ENCODE measurements at places on chromosomes 3 and 15.
A peak's percentile ranks its signal among the peaks of the same experiment; 100 is the strongest.

DNA sequence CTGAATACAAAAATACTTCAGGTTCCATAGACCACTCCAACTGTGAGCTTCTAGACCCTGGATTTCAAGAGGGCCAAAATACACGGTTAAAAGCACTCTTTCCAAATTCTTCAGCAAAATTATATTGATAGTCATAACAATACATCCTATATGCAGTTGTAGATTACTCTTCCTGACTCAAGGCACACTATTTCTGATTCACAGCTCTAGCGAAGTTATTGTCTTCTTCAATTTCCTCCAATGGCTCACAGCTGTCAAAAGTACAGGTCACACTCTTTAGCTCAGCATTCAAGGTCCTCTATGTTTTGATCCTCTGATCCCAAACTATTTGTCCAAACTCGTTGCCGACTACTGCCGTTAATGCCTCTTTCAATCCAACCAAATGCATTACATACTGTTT is 13.5 kb upstream of the CCDC80 start:
- DNase-seq = no peak

DNA sequence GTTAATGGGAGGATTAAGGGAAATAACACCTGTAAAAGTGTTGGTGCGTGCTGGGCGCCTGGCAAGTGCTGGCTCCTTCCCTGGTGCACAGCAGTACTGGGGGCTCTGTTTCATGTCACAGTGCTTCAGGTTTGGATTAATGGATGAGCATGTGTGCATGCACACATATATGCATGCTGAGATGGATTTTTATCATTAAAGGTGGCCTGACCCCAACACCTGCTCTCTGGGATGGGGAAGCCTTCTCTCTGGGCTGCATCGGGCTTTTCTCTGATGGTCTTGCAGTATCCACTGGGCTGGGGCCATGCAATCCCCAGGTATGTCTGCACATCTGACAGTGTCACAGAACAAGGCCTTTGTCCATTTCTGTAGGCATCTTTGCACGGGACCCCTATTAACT is 127.5 kb upstream of the PLXNA1 start:
- no peak for DNase-seq

DNA sequence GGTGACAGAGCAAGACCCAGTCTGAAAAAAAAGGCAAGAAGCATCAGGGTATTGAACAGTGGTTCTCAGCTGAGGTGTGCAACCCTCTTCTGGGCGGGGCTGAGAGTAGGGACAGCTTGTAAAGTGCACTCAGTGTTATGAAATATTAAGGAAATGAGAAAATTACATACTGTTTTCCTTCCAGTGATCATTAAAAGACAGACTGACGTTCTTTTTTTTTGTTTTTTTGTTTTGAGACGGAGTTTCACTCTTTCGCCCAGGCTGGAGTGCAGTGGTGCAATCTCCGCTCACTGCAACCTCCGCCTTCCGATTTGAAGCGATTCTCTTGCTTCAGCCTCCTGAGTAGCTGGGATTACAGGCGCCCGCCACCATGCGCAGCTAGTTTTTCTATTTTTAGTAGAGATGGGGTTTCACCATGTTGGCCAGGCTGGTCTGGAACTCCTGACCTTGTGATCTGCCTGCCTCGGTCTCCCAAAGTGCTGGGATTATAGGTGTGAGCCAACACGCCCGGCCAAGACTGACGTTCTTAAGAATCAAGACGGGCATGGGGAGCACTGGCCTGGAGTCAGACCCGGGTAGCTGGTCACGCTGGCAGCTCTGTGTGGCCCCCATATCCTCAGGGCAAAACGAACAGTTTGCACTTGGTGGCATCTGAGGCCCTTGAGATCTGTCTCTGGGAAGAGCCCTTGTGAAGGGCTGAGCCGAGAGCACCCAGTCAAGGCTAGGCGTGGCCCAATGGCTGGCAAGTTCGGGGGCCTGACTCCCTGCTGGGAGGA is 11.4 kb downstream of the MAN2A2 start:
- no peak for DNase-seq

- no peak for DNase-seq
Observed at GRCh38 chr3:188528396-188528795, 374.4 kb downstream of the LPP start.

GRCh38 chr3:192727032-192727847 is at the start of gene FGF12:
FGF12 (minus strand) TSS chr3:192727541.
- DNase-seq = no peak

GRCh38 chr3:142595951-142596725 is at the start of gene PLS1:
PLS1 (plus strand) TSS chr3:142596393; CDS start chr3:142664238, 67,845 bp downstream.
- DNase-seq = peak; percentile 74

DNA sequence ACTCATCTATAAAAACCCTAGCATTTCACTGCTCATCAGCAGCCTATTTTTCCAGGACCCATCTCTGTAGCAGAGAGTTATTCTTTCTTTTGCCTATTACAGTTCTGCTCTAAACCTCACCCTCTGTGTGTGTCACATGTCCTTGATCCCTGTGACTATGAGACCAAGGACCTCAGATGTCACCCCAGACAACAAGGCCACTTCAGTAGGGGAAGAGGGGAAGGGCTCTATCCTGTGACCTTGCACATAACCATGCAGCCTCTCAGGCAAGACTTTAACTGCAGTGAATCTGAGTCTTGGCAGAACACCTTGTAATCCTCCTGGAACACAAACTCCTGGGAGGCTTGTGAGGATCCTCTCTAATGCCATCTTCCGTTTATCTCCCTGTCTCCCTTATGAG is 4.4 kb upstream of the ZNF589 start:
- DNase-seq = no peak

- DNase-seq = no peak
Observed at GRCh38 chr3:172012775-172013174, 26.6 kb upstream of the FNDC3B start.

Data from activated CD8-positive, alpha-beta memory T cell treated with anti-CD3 and anti-CD28 coated beads for 1 hour (primary cell).